ENCODE measurements at places on chromosomes 16 and 17.

GRCh38 chr17:228951-229708 is 47.7 kb upstream of the DOC2B start:
- DNase-seq, result no peak

GRCh38 chr16:5639531-5639930 is 541.9 kb upstream of the EEF2KMT start:
- no peak for DNase-seq

DNA sequence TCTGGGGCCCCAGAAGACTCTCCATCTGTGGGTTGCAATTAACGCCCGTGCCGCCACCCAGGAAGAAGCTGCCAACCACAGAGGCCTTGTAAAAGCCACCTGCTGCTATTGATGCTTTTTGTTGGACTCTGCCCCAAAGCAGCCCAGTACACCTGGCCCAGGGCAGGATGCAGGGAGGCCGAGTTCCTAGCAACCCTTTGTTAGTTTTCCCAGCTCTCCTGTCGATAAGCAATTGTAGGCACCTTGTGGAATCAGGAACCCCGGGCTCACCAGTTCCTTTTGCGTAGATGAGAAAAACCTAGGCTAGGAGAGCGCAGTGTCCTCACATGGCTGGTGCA is 103.3 kb downstream of the ABCC6 start:
- no peak for DNase-seq

DNA sequence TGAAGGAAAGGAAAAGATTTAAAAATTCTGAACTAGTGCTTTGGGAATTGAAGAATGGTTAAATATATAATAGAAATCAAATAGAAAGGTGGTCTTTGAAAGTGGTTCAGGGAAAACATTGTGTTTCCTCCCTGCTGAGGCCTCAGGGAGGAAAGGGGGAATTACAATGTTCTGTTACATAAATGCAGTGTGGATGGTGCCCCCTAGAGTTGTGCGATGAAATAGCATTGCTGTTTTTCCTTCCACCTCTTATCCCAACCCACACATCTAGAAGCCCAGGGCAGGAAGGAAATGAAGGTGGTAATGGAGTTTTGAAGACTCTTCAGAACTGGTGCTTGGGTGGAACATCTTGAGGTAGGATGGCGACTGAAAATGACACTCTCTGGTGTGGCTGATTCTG is 6.4 kb upstream of the TOX3 start:
- DNase-seq, result no peak

GRCh38 chr16:70738083-70738977 is 52.5 kb upstream of the MTSS2 start:
- DNase-seq, result no peak

DNA sequence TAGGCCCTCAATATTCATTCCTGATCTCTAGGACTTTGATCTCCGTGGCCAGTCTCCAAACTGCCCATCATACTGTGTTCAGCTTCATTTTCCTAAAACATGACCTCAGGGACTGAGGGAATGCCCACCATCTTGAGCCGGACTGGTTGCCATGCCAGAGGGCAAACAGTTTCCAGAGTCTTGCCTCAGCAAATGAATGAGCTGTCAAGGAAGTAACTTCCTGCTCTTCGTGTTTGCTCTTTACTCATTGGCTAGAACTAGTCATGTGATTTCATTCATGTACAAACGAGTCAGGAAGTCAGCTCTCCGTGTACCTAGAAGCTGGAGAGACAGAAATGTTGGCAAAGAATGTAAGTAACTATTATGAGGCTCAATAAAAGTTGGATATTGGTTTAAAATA is 50.2 kb downstream of the ANKFN1 start:
- DNase-seq, result no peak

- no peak for DNase-seq
These were observed 136.7 kb upstream of the HS3ST2 start for GRCh38 chr16:22677024-22677830.

- no peak for DNase-seq
These were observed 58.0 kb downstream of the CREBBP start for GRCh38 chr16:3822366-3823045.

GRCh38 chr17:28033972-28034714 is 8.3 kb upstream of the NLK start:
- no peak for DNase-seq

DNA sequence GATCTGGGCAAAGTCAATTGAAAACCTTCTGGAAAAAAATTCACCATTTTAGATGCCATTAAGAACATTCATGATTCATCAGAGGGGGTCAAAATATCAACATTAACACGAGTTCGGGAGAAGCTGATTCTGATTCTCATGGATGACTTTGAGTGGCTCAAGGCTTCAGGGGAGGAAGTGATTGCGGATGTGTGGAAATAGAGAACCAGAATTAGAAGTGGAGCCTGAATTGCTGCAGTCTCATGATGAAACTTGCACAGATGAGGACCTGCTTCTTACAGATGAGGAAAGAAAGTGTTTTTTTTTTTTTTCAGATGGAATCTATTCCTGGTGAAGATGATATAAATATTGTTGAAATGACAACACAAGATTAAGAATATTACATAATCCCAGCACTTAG is 12.9 kb downstream of the ITGAX start:
- no peak for DNase-seq

GRCh38 chr16:59459806-59460205 is 725.7 kb upstream of the GOT2 start:
- no peak for DNase-seq

DNA sequence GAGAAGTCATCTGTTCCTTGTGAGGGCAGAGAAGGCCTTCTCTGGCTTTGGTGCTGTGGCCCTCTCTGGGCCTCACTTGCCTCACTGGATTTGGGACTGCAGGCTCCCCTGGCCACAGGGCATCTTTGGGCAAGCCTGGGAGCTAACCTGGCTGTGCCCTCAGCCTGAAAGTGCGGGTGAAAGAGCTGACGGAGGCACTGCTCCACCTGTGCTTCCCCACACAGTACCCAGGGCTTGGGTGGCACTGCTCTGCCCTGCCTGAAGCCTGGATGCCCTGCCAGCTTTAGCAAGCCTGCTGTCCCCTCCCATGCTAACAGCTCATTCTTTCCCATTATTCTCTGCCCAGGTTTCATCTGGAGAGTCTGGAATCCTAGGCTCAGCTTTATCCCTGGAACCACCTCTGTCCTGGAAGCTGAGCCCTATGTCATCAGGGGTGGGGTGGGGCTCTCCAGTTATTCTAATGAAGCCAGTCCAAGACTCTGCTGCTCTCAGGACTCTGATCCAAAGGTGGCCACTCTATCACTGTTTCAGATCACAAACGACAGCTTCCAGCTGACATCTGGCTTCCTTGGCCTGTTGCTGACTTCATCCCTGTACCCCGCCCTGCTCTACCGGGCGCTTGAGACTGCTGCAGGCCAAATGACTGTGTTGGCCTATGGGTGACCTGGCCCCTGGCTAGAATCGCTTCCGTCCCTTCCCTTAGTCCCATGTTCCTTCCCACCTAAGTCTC is 29.3 kb downstream of the HIC1 start:
- no peak for DNase-seq

GRCh38 chr16:68289621-68290329 is 21.0 kb downstream of the SLC7A6OS start:
- peak; percentile 47 for DNase-seq

DNA sequence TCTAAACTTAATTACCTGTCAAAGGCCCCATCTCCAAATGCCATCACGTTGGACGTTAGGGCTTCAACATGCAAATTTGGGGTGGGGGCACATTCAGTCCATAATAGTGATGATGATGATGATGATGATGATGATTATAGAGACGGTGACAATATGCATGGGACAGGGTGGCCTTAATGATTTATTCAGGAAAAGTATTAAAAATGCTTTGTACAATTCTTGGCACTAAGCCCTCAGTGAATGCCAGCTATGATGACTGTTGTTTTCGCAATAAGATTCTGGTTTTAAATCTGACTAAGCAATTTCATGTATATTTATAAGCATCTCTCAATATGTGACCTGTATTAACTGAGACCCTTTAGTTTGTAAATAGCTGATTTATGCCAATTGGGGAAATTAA is 106.3 kb downstream of the C16orf95 start:
- no peak for DNase-seq

- DNase-seq, result no peak
These were observed 50.0 kb upstream of the CCL1 start for GRCh38 chr17:34412965-34413441.

DNA sequence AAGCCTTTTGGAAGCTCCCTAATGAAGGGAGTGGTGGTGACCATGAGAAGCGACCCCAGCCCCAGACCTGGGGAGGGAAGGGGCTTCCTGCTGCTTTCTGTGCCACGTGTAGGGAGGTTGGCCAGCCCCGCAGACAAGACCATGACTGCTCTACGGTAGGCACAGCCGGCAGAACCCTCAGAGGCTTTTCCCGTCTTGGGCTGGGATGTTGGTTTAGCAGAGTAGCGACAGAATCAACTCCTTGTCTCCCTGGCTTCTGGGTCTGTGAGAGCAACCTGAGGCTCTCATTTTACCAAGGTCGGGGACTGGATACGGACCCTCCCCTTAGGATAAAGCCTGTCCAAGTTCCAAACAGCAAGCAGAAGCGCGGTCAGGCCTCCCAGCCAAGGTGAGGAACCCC is 123.3 kb downstream of the AXIN2 start:
- DNase-seq, result no peak

DNA sequence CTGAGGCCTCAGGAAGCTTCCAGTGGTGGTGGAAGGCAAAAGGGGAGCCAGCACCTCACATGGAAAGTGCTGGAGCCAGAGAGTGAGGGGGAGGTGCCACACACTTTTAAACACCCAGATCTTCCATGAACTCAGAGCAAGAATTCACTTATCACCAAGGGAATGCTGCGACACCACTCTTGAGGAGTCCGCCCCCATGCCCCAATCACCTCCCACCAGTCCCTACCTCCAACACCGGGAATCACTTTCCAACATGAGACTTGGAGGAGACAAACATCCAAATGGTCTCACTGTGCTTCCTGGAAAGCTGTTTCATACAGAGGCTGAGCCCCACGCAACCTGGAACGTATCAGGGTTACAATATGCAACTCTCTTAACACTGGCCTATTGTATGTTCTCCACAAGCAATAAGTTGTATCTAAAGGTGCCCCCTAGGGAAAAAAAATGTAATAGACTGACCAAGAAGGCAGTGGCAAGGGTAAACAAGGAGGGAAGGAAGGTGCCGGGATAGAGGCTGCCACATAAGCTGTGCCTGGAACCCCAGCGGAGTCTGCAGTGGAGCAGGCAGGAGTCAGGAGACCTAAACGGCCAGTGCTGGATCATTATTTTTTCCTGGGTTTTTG is 106.7 kb upstream of the FOXF1 start:
- no peak for DNase-seq

DNA sequence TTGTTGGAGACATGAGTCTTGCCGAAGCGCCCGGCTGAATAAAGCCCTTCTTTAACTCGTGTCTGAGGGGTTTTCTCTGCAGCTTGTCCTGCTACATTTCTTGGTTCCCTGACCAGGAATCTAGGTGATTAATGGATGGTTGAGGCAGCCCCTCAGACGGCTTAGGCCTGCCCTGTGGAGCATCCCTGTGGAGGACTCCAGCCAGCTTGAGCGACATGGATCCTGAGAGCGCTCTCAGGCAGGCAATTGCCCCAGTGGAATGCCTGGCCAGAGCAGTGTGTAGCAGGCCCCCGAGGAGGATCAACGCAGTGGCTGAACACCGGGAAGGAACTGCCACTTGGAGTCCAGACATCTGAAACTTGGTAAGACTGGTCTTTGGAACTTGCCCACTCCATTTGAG is 17.3 kb upstream of the ENDOV start:
- DNase-seq, result no peak

GRCh38 chr17:78925662-78926555 is 722 bp upstream of the TIMP2 start:
- DNase-seq, result no peak

GRCh38 chr17:44004077-44004760 is at the start of gene NAGS:
TSS of gene NAGS (plus strand) at chr17:44004622. CDS start at chr17:44004664, 42 bp downstream.
- peak; percentile 1 for DNase-seq

DNA sequence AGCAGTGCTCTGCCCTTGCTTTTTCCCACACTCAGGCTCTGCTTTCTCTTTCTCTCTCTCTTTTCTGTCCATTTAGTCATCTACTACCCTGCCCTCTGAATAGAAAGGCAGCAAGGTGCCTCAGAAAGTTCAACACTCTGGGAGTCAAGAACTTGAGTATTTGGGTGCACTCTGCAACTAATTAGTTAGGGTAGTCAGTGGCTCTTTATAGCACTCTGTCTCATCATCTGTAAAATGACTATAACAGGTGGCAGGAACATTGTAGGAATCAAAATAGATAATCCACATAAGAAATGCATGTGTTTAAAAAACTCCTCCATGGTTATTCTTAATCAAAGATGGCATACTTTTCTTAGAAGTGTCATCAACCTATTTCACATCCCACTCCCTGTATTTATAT is 7.2 kb downstream of the OR2C1 start:
- no peak for DNase-seq

- no peak for DNase-seq
These were observed 809.5 kb upstream of the GOT2 start for GRCh38 chr16:59543641-59544040.

GRCh38 chr16:52364500-52364899 is 182.4 kb downstream of the TOX3 start:
- DNase-seq, result no peak

DNA sequence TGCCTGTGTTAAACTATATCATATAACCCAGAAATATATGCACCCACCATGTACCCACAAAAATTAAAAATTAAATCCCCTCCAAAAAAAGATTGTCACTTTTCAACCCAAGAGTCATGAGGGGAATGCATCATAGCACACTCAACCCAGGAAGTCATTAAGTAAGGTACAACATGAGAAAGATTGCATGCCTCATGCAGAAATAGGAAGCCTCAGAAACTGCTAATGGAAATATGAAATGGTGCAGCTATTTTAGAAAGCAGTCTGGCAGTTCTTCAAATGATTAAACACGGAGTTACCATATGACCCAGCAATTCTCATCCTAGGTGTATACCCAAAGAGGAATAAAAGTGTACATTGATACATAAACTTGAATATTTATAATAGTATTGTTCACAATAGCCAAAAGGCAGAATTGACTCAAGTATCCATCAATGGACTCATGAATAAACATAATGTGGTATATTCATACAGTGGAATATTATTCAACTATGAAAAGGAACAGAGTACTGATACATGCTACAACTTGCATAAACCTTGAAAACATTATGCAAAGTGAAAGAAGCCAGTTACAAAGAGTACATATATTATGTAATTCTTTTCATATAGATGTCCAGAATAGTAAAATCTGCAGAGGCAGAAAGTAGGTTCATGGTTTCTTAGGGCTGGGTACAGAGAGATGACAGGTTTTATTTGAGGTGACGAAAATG is 70.4 kb downstream of the TMEM100 start:
- DNase-seq, result no peak

DNA sequence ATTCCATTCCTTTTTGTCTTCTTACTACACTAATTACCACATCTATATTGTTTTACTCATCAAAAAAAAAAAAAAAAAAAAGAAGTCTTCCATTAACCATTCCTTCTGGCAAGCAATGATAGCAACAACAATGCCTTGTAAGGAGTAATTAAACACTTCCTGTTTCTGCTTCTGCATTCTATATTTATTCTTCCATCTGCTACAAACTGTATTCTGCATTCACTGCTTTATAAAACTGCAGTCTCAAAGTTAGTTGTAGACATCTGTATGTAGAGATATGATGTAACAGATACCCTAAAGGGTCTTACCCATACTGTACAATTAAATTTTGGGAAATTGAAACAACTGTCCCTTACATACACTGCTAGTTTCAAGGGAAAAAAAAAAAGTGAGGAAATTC is 28.7 kb upstream of the ABCA6 start:
- no peak for DNase-seq
